ENCODE measurements at places on chromosomes 6 and 20.

DNA sequence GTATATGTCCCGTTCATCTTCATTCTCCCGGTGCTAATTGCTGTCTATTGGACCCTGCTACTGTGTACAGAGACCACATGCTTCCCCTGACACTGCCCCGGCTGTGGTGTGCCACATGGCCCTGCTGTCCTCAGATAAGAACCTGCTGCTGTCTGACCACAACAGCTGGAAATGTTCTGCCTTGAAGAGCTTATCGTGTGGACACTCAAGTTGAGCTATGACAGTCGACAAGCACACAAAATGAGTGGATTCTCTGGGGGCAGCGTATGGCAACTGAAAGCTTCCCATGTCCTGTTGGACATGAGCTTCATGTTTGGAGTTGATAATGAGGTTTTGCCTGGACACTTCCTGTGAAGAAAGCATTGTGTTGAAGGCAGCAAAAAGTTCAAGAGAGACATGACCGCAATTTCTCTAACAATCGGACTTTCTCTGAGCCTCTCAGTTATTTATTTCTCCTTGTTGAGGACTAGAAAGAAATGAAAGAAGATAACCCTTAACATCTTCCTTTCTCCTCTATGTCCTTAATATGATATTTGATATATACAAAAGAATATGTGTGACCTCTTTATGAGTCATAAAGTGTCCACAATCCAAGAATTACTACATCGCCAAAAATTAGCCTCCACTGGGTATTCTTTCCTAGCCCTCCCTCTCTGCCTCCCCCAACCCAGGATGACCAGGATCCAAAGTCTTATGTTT, 187.1 kb upstream of the TCF21 start:
- no peak for DNase-seq

- no peak for DNase-seq
These were observed 142.1 kb downstream of the HAO1 start for GRCh38 chr20:7798176-7798575.

- no peak for DNase-seq
These were observed 144.6 kb downstream of the BCAS1 start for GRCh38 chr20:53925651-53926401.

DNA sequence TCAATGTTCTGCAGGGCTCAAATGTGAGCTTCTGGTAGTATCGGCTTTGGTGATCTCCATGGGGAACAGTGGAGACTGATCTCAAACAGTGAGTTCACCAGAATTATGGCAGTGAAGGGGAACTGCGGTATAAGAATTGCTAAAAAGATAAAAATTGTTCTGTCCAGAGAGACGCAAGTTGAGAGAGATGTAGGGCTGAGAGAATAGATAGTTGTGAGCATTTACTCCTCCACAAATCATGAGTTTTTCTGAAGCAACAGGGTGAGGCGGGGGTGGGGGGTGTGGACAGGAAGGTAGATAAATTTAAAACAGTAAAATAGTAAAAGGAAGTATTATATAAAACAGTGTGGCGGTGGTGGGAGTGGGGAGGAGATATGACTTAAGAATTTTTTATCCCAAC, 98.6 kb upstream of the NEDD9 start:
- DNase-seq: no peak

- no peak for DNase-seq
These were observed 96.6 kb downstream of the RNGTT start for GRCh38 chr6:88866856-88867255.

GRCh38 chr20:24568842-24569241, 99.4 kb downstream of the SYNDIG1 start:
- no peak for DNase-seq

- no peak for DNase-seq
These were observed 16.7 kb upstream of the SGK2 start for GRCh38 chr20:43542161-43542560.

GRCh38 chr6:36757206-36757605, 59.6 kb downstream of the RAB44 start:
- peak; percentile 83 for DNase-seq

DNA sequence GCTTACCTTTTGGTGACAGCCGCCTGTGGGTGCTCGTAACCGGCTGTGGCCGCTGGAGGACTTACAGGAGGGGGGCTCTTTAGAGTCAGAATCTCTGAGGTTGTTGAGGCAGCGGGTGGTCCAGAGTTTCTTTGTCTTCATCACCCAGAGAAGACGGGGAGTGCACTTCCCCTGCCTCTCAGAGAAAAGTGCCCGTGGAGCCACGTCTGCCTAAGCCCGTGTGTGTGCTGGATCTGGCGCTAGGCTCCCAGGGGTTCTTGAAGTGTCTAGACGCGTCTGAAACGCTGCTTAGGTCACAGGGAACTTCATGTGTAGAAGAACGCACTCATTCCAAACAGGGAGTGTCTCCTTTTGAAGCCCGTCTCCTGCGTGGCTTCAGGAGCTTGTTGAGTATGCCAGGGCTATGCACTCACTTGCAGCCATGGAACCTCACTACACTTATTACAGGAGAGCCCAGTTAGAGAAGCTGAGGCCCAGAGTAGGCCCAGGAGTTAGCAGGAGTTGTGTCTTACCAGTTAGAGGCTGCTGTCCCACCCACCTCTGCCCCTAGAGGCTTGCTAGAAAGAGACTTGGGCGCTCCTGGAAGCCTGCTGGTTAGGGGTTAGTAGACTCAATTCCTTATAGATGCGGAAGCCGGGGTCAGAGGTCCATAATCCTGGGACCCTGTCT, 1.3 kb downstream of the LSM14B start:
- DNase-seq: no peak

DNA sequence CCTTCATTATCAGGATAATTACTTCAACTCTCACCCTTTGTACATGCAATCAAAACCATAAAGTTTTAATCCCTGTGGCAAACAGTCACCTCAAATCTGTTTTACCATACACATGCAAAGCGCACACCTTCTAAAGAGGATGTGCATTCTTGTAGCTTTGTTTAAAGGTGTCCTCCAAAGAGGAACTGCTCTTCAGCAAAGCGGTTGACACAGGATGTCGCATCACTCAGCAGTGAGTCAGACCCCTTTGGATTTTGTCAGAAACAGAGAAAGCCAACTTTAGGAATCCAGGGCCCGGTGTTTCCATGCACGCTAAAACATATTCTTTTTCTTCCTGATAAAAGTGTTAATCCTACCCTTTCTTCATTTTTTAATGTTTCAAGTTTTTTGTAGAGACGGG, 268.3 kb upstream of the ARID1B start:
- DNase-seq: peak; percentile 19

DNA sequence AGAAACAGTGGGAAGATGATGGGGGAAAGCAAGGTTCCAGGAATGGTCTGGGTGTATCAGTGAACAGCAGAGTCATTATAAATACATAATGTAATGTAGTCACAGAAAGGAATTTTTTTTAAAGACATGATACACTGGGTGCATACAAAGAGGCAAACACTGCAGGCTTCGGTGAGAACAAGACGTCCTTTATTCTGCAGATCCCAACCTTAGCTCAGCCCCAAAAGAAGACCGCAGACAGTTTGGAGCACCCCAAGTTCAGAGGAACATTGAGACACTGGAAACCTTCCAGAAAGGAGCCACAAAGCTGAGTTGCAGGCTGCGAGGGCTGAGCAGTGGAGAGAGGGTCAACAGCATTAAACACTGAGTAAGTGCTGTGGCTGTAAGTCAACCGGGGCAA, 30.6 kb upstream of the FOXC1 start:
- no peak for DNase-seq

DNA sequence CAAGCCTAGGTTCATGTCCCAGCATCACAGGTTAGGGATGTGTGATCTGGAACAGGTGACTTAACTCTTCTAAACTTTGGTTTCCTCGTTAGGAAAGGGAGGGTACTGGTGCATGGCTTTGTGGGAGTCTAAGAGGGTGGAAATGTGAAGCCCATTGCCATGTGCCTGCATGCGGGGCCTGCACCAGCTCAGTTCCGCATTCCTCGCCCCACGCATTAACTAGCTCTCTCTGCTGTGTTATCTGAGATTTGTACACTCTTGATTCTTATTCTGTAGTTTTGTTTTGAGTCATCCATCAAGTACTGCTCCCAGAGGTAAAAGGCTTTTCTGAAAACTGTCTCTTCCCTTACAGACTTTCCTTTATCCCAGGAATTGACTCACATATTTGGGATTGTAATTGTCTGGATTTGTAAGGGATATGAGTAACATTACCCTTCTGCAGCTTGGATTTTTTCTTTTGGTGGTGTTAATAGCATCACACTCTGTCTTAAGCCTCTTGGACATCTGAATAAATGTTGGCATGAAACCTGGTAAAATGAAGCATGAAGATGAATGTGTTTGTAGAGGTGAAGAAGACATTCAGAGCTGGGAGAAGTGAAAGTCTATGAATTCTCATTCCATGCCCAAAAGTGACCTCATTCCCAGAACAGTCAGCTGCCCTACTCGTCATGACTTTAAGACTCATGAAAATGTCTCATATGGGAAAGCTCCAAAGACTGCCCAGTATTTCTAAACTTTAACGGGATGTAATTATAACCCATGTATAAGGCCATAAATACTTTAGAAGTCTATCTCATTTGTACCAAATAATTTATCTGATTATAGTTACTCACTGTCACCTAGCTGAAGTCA, 357.3 kb downstream of the FOXA2 start:
- DNase-seq: no peak

DNA sequence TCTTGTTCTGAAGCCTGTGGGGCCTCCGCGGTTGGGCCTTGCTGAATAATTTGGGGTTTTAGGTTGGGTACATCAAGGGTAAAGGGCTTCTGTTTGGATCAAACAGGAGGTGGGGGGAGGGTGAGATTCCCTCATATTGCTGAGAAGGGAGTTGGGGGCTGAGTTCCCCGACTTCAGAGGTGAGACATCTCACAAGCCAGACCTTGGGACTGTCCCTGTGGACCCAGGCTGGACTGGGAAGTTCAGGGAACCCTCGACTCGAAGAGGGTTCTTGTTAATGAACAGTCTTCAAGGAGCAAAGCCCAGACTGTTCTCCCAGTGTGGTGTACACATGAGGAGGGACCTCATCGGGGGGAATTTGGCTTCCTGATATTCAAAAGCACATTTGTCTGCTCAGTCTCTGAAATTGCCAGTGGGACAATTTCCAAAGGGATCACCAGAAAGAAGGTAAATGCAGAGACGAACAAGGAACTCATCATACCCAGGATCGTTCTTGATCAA, 118.5 kb downstream of the SYCP2 start:
- no peak for DNase-seq

- DNase-seq: no peak
These were observed 23.9 kb downstream of the RALY start for GRCh38 chr20:34017610-34018009.

- no peak for DNase-seq
These were observed 457.8 kb downstream of the EPM2A start for GRCh38 chr6:145277358-145278086.

GRCh38 chr6:137121401-137121997, 51.9 kb downstream of the IL22RA2 start:
- no peak for DNase-seq

DNA sequence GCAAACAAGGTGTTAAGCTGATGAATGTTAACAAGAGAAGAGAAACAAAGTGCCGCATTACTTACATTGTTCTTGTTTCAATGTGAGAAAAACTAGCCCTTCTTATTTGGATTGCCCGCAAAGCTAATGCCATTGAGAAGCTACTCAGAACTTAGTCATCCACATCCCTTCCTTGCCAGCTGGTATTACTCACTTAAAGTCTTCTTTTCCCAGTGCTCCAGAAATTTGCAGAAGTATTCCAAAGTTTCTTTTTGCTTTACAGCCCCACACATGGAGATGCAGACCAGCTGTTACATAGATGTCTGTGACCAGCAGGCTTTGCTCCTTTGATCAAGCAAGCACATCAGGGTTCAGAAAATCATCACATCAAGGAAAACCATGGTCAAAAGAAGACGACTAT, 529.0 kb downstream of the TBC1D32 start:
- DNase-seq: no peak

GRCh38 chr20:40251284-40251932, 437.6 kb downstream of the MAFB start:
- DNase-seq: no peak

DNA sequence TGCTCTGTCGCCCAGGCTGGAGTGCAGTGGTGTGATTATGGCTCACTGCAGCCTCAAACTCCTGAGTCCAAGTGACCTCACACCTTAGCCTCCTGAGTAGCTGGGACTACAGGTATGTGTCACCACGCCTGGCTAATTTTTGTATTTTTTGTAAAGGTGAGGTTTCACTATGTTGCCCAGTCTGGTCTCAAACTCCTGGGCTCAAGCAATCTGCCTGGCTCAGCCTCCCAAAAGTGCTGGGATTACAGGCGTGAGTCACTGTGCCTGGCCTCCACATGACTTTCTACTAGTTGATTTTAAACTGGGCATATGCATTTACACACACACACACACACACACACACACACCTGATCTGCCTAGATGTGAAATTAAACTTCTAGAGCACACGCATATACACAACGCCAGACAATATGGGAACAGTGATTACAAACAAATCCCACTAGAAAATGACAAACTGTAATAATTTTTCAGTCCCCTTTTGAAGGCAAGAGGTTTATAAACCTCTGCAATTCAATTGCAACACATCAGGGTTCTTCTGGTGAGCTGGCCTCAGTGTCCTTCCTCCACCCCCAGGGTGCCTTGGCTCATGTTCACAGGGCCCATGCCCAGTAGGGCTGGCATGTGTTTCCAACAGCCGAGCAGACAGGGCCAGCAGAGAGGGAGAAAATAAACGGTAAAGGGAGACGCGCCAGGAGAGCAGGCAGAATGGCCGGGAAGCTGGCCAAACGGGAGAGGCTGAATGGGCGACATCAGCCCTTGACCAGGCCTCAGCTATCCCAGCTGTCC, 31.2 kb downstream of the PARD6B start:
- DNase-seq: no peak

DNA sequence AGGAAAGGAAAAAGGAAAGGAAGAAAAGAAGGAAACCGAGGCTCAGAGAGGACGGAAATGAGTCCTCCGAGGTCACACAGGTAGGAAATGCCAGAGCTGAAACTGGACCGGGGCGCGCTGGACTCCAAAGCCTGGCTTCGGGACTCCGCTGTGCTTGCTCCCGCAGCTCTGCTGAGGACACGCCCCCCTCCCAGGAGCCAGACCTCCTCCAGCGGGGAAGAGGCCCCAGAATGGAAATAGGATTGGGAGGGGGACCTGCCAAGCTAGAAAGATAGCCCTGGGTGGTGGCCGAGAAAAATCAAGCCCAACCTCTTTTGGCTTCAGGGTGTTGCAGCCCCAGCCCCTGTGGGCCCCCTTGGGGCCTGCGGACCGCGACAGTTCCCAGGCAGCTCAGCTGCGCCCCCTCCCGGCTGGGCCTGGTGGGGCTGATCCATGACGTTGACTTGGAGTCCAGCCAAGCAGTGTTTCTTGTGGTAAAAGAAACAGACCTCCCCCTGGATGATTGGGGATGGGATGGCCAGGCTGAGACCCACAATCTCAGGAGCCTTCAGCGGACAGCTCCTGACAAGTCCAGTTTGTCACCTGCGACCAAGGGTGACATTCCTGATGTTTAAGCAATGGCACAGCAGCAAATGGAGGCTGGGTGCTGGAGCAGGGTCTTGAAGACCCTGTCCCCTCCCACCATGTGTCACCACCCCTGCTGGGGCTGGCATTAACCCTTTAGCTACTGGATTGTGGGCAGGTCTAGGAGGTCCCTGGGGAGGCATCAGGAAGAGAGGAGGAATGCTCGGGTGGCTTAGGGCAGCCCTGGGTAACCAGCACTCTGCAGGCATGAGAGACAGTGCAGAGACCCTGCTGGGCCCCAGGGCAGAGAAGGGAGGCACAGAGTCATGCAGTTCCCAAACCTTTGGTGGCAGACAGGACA, 55.4 kb downstream of the RIPOR3 start:
- DNase-seq: peak; percentile 76

GRCh38 chr6:46954837-46955451, 33.2 kb upstream of the ADGRF5 start:
- DNase-seq: no peak
